ENCODE measurements at places on chromosomes 4 and X.
A peak's percentile ranks its signal among the peaks of the same experiment; 100 is the strongest.

GRCh38 chr4:98601708-98602107, 56.7 kb downstream of the TSPAN5 start:
- DNase-seq: peak; percentile 31

- DNase-seq: no peak
Measured at GRCh38 chr4:14277505-14277904, 650.0 kb upstream of the BOD1L1 start.

GRCh38 chr4:79598801-79599200, 190.8 kb upstream of the GK2 start:
- DNase-seq: no peak

GRCh38 chr4:140211693-140212092, 57.7 kb upstream of the MAML3 start:
- DNase-seq: no peak

DNA sequence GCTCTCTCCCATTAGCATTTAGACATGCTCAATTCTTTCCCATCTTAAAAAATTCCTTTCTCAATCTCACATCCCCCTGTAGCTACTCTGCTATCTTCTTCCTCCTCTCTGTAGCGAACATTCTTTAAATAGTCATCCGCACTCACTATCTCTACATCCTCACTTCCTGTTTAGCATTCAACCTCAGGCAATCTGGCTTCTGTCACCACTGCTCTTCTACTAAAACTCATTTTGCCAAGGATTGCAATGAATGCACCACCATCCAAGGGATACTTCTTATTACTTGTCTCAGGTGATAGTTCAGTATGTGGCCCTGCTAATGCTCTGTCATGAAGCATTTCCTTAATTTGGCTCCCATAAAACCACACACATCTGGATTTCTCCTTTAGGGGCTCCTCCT, 10.9 kb upstream of the TET2 start:
- DNase-seq: no peak

DNA sequence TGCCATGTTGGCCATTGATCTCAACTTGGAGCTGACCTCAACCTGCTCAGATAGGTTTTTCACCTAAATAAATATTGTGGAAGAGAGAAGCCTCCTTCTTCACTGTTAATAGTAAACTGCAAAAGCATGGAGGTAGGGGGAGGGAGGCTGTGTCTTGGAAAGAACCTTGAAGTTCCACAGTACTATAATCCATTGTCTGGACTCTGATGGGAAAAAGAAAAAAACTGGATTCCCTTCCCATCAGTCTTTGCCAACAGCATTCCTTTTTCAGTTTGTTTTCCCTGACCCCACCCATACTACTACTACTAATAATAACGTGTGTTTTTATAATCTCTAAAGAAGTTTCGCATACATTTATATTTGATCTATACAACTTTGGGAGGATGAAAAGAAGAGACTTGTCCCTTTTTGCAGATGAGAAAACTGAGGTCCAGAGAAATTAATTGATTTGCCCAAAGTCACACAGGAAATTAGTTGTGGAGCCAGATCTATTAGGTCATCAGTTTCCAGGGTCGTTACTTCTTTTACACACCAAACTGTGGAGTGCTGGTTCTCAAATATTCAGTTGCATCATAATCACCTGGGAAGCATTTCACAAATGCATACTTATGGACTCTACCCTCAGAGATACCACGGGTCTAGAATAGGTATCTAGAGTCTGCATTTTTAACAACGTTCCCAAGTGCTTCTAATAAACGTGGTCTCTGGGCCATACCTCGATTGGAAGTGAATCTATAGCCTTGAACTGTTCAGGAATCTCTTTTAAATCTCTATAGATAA, 59.1 kb downstream of the LUZP4 start:
- no peak for DNase-seq

- peak; percentile 14 for DNase-seq
Measured at GRCh38 chr4:140099983-140100382, 54.0 kb downstream of the MAML3 start.

All from CD4-positive, alpha-beta T cell treated with Interleukin-17A for 1 hour (primary cell).